ENCODE measurements at places on chromosomes 2 and 18.

DNA sequence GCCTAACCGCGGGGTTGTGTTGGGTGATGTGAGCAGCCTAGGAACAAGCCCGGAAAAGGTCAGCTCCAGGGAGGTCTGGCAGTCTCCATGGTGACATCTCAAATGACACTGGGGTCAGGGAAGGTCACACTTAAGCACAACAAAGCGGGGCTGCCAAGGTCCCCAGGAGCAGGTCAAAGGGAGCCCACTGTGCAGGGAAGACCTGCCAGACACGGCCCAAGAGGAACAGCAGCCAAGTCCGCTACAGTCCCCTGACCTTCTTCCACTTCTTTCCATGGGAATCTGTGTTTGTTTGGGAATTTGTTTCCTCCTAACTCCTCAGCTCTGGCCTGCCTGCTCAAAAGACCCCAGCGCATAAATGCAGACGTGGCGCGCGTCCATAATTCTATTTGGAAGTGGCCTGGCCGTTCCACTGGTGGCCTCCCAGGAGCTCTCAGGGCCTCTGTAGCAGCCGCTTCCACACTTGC, 232.1 kb upstream of the COPS8 start:
- no peak for DNase-seq

GRCh38 chr2:71950256-71951082, 197.2 kb downstream of the CYP26B1 start:
- DNase-seq = no peak

DNA sequence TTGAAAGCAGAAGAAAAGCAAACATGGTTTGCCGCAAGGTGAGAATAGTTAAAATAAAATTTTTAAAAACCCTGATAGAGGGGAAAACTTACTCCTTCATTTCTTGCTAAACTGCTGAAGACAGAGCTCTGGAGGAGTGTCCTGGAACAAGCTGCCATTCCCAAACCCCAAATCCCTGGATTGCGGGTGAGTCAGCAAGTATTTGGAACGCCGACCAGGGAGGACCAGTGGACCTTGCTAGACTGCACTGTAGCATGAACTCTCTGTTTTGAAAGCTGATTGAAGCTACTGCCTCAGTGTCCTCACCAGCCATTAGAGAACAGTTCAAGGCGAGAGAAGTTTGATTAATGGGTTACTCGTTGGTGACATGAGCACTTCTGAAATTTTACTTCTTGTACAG, 99.4 kb upstream of the RASGRP3 start:
- no peak for DNase-seq

GRCh38 chr18:52008330-52008729, 331.7 kb upstream of the DCC start:
- DNase-seq = no peak

All from stimulated activated CD8-positive, alpha-beta memory T cell treated with anti-CD3 and anti-CD28 coated beads, Interleukin-4, amount 100 ng/mL, for 4 hours (primary cell).